Foreskin melanocyte (primary cell): ENCODE measurements at places on chromosomes 7 and 10.
A peak's percentile ranks its signal among the peaks of the same experiment; 100 is the strongest.

DNA sequence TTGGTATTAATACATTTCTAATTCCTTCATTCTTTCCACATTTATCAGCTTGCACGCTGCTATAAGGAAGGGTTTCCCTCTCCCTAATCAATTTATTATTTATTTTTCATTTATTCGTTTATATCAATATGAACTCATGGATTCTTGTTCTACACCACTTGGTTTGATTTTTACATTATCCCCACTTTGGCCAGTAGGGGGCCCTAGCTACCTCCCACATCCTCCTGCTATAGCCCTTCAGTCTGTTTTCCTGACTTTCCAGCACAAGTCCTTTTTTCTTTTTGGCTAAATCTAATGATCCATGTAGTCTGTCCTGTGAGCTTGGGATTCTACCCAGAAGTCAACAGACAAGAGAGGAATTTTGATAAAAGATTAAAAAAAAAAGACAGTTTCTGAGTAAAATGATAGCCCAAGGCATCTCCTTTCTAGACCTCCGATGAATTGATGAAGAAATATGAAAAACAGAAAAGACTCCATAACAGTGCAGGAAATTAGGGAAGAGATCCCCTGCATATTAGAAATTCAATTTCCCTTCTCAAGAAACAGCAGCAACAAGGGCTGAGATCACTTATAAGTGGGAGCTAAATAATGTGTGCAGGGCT is 47.7 kb downstream of the LYZL2 start:
- peak; percentile 27 for DNase-seq

GRCh38 chr7:142523821-142524460 is 225.3 kb upstream of the PRSS1 start:
- no peak for DNase-seq

DNA sequence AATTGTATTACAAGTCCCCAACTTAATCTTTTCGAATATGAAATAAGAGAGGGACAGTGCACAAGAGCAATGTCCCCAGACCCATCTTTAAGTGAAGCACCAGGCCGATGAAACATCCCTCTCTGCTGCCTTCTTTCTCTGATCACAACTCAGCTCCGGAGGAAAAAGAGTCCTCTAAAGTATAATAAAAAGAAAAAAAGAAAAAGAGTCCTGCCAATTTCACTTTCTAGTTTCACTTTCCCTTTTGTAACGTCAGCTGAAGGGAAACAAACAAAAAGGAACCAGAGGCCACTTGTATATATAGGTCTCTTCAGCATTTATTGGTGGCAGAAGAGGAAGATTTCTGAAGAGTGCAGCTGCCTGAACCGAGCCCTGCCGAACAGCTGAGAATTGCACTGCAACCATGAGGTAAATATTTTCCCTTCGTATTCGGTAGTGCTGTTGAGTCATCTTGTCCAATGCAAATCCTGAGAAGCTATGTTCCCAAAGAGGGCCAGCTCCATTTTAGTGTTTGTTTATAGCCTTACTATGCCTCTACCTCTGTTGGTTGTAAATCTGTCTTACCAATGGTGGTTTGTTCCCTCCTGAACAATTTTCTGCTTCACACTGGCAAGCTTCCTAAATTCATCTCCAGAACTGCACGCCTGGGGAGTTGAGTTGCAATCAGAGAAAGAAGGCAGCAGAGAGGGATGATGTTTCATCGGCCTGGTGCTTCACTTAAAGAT is at the start of gene IFIT2:
IFIT2 (plus strand) TSS at position 326 of the 725 bp plus-strand sequence; CDS start at position 404, 78 bp downstream.
- DNase-seq = peak; percentile 45

DNA sequence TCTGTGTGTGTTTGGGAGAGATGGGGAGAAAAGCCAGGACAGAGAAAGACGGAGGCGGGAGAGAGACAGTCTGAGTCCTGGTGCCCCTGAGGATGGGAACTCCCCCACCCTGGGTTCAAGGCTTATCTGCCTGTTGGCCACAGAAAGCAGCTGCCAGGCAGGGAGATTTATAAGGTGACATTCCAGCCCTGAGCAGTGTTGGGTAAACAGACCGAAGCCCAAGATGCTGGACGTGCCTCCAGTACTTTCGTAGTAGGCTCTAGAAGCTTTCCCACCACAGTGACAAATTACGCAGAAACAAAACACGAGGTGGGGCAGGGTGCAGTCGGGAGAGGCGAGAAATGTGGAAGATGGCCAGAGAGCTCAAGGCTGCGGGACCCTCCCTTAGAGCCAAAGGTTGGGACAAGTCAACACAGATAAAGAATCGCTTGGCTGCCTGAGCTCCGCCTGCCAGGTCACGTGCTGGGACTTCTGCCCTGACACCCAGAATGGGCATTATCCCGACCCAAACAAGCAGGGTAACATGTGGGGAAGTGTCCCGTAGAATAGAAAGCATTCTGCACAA is 41.1 kb downstream of the CCDC3 start:
- no peak for DNase-seq

DNA sequence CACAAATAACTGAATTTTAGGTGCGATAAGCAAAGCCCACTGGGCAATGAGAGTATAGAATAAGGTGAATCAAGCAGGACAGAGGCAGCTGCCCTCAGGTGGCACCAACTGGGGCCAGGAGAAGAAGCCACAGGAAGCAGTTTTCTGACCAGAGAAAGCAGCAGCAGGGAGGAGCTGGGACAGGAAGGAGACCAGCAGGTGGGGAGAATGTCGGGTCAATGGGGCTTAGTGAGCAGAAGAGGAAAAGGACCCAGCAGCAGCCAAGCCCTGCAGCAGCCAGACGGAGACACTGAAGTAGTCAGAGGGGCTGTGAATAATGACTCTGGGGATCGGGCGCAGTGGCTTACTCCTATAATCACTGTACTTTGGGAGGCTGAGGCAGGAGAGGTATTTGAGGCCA is 209.6 kb upstream of the SH2B2 start:
- no peak for DNase-seq

DNA sequence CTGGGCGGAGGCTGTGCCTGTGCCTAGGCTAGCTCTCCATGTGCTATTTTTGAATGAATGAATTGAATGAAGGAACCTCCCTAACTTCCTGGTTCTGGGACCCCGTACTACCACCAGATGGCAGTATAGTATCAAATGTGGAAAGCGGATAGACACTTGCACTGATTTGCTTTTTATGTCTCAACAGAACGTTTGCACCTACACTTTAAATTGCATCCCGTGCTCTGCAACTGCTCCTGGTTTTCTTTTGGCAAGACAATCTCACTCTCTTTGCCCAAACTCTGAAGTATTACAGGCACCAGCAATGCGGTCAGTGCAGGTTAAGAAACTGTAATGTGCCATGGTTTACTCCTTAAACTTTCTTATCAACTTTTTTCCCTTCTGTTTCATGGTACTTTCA is 6.5 kb downstream of the FZD8 start:
- DNase-seq = no peak

DNA sequence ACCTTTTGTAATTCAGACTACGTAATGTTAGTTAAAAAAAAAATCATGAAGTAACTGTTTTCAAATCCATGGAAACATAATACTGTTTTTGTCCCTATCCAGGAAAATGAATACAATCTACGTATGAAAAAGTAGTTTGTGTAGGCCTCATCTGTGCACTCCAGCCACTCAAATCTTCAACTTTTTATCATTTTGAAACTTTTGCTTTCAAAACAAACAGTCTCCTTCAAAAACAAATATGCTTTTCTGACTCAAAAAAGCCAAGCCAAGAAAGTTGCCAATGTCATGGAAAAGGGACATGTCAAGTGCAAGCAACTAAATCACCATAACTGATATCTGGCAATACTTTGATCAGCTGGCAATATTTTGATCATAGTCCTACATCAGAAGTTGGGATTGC is 13.1 kb downstream of the THNSL1 start:
- no peak for DNase-seq

- DNase-seq = no peak
These were observed 3.4 kb downstream of the BAG3 start for GRCh38 chr10:119654540-119654939.

GRCh38 chr10:78556705-78557432 is 511.9 kb upstream of the ZMIZ1 start:
- no peak for DNase-seq

DNA sequence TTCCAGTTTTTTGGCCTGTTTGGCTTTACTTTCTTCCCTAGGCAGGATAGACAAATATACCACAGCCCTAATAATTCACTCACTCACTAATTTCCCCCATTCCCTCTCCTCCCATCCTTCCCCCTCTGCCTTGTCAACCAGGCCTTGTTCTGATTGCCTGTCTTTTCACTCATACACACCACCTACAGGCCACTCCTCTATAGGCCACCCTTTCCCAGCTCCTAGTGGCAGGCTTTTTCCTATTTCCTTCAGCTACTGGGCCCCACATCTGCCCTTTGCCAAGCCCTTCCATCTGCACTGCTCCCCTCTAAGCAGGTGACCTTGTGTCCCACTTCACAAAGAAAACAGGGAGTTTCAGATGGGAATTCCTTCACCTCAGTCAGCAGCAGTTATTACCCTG is 59.8 kb upstream of the MSRB2 start:
- no peak for DNase-seq

GRCh38 chr10:112307358-112308124 is 24.3 kb downstream of the TECTB start:
- peak; percentile 40 for DNase-seq

DNA sequence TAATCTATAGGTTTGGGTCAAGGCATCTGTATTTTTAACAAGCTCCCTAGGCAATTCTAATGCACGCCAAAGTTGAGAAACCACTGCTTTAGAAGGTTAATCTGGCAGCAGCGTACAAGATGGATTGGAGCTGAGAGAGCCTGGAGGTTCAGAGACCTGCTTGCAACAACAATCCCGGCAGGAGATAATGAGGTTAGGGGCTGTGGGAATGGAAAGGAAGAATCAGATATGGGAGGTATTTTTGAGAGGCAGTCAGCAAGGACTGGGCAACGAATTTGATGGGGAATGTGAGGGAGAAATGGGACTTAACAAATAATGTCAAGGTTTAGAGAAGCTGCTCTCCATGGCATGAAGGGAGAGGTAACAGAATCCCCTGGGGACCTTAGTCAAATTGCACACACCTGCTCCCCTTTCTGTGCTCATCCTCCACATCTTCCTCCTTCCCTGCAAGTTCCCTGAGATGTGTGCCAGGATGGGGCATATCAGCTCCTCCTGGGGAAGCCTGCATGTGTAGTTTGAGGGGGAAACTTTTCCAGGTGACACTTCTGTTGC is 731.0 kb upstream of the GALNT17 start:
- DNase-seq = no peak

GRCh38 chr7:39971924-39972323 is 21.9 kb downstream of the CDK13 start:
- DNase-seq = no peak

DNA sequence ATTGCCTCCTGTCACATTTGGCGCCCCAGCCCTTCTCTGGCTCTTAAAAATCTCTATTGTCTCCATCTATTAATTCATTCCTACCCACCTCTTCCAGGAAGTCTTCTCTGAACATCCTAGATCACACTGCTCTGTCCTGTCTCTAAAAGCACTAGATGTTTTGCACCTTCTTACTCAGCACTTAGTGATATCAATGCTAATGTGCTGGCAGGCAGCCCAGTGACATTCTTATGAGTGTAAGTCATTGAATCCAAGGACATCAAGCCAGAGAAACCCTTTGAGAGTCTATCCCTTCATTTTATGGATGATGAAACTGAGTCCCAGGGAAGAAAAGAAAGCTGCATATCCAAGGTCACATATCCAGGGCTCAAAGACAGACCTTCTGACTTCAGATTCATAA is 48.3 kb upstream of the PAX2 start:
- DNase-seq = peak; percentile 29

DNA sequence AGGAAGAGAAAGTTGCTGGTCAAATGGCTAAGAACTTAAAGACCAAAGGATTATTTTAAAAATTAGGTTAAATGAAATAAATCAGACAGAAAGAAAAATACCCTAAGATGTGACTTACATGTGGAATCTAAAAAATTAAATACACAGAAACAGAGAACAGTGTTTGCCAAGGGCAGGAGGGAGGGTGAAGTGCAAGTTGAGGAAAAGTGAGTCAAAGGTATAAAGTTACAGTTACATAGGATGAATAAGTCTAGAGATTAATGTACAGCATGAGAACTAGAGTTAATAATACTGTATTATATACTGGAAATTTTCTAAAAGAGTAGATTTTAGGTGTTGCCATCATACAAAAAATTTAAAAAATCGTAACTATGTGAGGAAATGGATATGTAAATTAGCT is 146.3 kb downstream of the MDFIC start:
- no peak for DNase-seq

DNA sequence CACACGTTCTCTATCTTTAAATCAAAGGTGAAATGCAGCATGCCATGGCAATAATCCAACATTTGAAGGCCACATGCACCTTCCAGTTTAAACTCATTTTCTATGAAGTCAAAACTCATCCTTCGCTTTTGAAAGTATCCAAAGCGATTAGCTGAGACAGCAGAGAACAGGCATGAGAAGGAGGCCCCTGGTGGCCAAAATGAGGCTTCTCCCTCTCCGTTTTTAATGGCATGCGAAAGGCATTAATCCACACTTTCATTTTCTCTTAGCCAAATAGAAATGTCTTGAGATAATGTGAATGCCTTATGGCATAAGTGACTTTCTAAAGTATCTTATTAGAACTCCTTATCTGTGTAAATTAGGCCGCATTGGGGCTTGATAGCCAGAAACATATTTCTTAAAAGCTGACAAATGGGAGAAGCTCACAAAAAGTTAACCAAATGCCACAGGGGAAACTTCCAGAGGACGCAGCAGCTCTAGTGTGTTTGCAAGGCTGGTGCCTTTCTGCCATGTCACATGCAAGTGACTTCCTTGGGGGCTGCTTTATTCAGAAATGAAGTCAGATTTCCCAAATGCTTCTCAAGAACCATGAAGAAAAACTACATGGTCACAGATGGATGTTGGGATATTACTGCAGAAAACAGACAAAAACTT is 1189.6 kb downstream of the SORCS1 start:
- DNase-seq = no peak

- no peak for DNase-seq
These were observed 155.9 kb upstream of the EGR2 start for GRCh38 chr10:62972103-62972502.

GRCh38 chr10:119409906-119410305 is 132.6 kb downstream of the RGS10 start:
- no peak for DNase-seq

DNA sequence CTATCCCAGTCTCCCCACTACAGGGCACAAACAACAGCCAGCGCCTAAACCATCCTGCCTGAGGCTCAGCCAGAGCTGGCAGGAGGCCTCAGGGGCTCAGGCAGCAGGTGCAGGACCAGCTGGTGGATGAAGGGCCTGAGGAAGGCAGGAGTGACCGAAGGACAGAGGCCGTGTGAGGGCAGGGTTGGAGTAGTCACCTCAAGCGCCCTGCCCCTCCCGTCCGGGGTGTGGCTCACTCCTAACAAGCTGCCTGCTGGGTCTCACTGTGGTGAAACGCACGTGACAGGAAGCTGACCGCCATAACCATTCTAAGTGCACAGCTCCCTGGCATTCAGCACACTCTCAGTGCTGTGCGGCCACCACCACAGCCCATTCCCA is 281.1 kb downstream of the ELFN1 start:
- peak; percentile 67 for DNase-seq

DNA sequence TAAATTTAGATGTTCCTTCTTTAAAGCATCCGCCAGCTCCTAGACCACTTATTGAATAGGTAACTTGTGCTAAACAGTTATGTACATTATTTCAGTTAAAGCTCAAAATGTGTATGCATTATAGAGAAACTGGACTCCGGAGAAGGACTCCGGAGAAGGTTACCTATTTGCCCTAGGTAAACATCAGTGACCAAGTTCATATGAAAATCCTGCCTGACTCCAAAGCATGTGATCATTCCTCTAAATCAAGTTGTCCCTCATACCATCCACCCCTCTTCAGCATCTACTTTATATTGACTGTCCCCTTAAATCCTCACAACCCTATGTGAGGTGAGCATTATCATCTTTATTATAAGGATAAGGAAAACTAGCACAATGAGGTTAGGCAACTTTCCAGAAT is 147.5 kb downstream of the SRPK2 start:
- DNase-seq = no peak
